ENCODE measurements at places on chromosomes 7 and 10.

DNA sequence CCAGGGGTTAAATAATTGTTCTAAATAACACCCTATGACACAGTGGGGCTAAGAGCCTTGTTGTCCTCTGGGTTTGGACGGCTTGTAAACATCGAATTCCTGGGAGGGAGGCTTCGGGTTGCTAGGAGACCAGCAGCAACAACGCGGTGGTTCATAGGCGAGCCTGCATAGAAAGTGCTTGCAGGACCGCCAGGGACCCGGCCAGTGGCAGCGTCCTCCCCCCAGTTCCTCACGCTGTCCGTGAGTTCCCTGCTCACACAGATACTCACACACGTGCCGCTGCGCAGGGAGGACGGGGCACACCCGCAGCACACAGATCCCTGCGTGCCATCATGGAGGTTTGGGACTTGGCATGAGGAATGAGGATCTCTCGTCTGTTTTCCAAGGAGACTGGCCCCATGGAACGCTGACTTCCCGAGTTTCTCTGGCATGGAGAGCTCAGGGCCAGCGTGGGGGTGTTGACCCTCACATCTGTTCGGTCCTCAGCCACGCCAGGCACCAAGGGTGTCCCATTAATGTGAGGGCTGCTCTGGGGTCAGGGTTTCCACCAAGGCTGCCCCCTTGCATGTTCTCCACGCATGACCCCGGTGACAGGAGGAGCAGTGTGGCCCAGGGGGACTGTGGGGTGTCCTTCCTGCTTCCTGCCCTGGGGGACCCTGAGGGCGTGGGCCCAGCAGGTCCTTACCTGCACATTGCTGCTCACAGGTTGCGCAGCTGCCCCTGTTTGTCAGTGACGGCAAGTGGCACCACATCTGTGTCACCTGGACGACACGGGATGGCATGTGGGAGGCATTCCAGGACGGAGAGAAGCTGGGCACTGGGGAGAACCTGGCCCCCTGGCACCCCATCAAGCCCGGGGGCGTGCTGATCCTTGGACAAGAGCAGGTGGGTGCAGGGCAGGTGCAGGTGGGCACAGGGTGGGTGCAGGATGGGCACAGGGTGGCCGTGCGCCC lies 9.7 kb downstream of the NPTX2 start:
- no peak overlapping the region for H3K4me3 ChIP-seq
- no peaks in the 10 kb centered on the region for H3K36me3 ChIP-seq
- H3K27me3 ChIP-seq: no peaks in the 10 kb centered on the region
- H3K27ac ChIP-seq: no peak overlapping the region
- no peaks in the 10 kb centered on the region for H3K4me1 ChIP-seq

- no peak for DNase-seq
- H3K4me3 ChIP-seq: no peak overlapping the region
- no peaks in the 10 kb centered on the region for H3K36me3 ChIP-seq
- H3K27ac ChIP-seq: no peak overlapping the region
These were observed 40.3 kb upstream of the ANK3 start for GRCh38 chr10:60430017-60430416.

DNA sequence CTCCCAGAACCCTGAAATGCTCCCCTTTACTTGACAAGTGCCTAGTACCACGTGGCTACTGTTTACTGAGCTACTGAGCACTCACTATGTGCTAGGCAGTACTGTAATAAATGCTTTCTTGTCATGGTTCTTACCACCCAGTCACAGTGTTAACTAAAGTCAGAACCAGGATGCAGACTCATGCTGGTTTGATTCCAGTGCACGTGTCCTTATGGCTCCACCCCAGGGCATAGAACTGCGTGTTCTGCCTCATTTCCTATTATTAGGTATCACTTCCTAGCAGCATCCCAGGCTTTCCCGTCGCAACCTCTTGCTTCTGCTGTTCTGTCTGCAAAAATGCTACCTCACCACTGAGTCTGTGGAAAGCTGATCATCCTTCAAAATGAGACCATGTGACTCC lies 71.7 kb upstream of the DOCK1 start:
- no peaks in the 10 kb centered on the region for H3K36me3 ChIP-seq
- DNase-seq: no peak
- H3K27ac ChIP-seq: no peak overlapping the region
- no peaks in the 10 kb centered on the region for H3K4me1 ChIP-seq
- H3K27me3 ChIP-seq: peaks cover 9% of the 10 kb centered on the region
- no peak overlapping the region for H3K4me3 ChIP-seq

DNA sequence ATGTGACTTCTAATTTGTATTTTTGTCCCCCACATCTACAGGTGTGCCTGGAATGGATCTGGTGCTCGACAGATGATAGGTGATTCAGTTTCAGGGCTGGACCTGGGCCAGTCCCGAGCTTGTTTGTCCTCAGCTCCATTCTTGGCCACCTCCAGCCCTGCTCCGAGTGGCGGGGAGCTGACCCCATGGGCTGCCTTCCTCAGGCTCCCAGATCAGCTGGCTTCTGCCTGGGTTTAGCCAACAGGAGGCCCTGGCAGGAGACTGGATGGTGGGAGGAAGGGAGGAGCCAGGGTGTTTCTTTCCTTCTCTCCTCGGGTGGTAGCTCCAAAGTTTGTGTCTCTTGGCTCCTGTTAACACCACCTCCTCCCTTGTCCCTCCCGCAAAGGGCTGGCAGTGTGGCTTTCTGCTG lies 75.2 kb downstream of the CDH23 start:
- no peak overlapping the region for H3K4me3 ChIP-seq
- DNase-seq: no peak
- H3K4me1 ChIP-seq: peaks cover 6% of the 10 kb centered on the region
- H3K27me3 ChIP-seq: no peaks in the 10 kb centered on the region
- H3K36me3 ChIP-seq: no peaks in the 10 kb centered on the region

- H3K27me3 ChIP-seq: no peaks in the 10 kb centered on the region
- no peak for DNase-seq
- no peak overlapping the region for H3K27ac ChIP-seq
- H3K36me3 ChIP-seq: no peaks in the 10 kb centered on the region
These were observed 292.0 kb upstream of the FZD8 start for GRCh38 chr10:35933940-35934641.

DNA sequence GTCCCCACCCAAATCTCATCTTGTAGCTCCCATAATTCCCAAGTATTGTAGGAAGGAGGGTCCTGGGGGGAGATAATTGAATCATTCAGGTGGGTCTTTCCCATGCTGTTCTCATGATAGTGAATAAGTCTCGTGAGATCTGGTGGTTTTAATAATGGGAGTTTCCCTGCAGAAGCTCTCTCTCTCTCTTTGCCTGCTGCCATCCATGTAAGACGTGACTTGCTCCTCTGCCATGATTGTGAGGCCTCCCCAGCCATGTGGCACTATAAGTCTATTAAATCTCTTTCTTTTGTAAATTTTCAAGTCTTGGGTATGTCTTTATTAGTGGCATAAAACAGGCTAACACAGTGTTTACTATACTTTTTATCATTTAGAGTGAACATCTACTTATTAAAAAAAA lies 338.8 kb downstream of the ANKRD7 start:
- H3K4me3 ChIP-seq: no peak overlapping the region
- H3K27ac ChIP-seq: no peak overlapping the region
- H3K27me3 ChIP-seq: no peaks in the 10 kb centered on the region
- H3K36me3 ChIP-seq: no peaks in the 10 kb centered on the region

Measured in esophagus squamous epithelium (tissue), 5 donors.